ENCODE measurements at places on chromosomes 6 and 20.

DNA sequence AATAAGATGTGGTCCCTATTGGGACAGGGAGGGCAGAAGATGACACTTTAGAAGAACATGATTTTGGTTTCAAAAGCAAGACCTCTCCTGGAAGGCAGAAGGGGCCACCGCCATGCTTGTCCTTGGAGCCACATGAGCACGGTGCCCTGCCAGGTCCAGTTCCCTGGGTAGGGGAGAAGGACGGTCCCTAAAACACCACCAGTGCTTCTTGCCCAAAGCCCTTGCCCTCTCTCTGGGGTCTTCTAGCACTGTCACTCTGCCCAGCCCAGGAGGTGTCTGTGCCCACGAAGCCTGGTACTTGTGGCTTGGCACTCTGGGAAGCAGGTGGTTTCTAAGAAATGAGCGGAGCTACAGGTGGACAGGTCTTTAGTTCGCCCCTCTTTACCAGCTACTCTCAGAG is 46.0 kb downstream of the PLCG1 start:
- peak; percentile 2 for DNase-seq

- peak; percentile 40 for DNase-seq
Observed at GRCh38 chr6:41531591-41532582, 14.3 kb upstream of the FOXP4 start.

- peak; percentile 71 for DNase-seq
Observed at GRCh38 chr20:24977797-24978196, 14.8 kb downstream of the APMAP start.

- DNase-seq: no peak
Observed at GRCh38 chr20:34246126-34246626, 5.0 kb downstream of the ASIP start.

DNA sequence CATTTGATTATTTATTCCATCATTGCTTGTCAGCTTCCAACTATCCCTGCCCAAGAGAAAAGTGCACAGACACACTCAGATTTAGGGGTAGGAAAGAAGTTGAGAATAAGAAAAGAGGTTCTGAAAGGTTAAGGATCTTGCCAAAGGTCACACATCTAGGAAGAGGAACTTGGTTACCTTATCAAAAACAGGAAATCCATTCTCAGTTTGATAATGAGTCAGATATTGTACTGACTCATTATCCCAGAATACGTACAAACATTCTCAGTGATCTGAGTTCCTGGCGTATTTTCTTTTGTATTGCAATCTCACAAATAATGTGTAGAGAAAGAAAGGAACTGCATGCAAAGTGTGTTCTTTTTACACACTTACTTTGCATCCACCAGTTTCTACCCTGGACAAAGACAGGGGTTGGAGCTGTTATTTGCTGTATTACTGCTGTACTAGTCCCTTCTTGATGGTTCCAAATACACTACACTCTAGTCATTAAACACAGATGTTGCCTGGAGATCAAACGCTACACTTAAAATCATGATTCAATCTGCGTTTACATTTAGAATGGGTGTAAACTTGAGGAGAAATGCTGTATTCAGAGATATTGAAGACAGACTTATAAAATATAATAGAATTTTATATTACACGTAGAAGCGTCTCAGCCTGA is 545.7 kb downstream of the PRKN start:
- no peak for DNase-seq

DNA sequence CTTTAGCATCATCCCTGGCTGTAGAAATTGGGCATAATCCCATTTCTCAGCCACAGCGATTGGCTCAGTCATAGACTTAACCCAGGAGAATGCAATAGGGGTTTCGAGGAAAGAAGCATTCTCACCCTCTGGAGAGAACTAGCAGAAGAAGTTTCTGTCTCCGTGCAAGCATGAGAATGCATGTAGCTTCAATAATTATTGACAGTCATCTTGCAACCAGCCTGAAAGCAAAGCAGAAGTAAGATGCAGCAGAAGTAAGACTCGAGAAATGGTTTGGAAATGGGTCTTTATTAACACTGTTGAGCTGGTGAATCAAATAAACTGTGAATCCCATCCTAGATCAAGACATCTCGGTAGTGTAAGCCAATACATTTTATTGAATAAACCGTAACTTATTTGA is 828.8 kb upstream of the GJE1 start:
- no peak for DNase-seq
